ENCODE measurements at places on chromosomes 5 and 9.

DNA sequence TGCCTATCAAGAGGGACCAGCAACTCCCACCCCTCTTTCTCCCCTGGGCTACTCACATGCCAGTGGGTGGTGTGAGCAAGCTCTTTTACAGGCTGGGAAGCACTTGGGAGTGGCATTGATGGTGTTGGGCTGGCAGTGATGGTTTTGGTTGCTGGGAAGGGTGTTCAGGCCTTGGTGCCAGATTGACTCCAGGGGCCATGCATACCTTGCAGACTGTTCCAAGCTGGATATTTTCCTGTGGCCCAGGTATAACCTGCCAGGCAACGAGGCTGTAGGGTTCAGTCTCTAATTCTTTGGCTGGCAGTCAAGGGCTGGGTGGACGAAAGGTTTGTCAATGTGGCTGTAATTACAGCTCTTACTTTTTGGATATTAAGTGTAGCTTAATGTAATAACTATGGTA is 177.3 kb downstream of the MACROH2A1 start:
- no peak for DNase-seq

DNA sequence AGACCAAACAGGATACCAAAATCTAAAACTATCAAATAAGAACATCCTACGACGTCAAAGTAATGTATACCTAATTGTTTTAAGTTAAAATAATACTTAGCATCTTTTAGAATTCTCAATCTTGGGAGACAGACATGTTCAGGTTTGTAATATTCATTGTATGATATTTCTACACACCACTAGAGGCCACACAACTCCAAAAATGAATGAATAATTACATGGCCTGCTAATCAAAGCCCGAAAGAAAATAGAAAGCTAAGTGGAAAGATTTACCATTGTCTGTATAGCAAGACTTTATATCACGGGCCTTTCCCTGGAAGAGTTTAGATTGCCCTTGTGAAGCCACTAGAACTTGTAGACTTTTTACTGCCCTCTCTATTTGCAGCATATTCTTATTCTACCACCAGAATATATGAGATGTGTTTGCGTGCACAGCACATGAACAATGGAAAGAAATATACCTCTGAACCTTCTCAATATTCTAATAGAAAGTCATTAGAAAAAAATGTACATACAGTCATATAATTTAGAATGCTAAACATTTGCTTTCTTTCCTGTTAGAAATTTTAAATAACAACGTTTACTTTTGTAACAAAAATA is 380.1 kb upstream of the NUDT12 start:
- peak; percentile 35 for DNase-seq

DNA sequence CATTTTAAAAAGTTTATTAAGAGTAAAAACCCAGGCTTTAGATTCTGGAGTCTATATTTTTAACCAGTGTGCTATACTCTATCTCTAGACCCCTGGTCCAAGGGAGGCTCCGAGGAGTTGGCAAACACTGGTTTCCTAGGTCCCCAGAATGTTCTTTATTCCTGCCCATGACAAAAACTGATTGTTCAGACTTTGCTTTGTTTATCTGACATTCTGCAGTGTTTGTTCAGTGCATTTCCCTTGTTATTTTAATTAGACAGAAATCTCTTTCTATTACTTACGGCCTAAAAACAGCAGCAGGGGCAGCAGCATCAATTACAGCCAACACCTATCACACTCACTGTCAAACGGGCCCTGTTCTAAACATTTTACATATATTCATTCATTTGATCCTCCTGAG is 2011.6 kb upstream of the WWC1 start:
- no peak for DNase-seq

DNA sequence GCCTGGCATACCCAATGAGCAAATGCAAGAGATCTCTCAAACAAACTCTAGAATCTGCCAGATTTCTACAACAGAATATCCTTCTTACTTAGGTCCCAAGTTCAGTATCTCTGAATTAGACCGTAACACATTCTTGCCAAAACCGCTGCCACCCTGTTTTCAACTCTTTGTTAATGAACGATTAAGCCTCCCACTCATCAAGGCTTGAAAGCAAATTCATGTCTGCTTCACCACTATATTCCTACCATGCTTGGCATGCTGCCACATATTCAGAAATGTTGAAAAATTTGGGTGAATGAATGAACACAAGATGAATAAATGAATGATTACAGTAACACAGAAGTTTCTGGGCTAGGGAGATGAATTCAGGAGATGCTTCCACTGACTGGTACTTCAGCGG is 119.9 kb downstream of the BNC2 start:
- no peak for DNase-seq

- peak; percentile 70 for DNase-seq
Observed at GRCh38 chr5:157917899-157918809, 59.2 kb upstream of the CLINT1 start.

- DNase-seq: no peak
Observed at GRCh38 chr9:77985996-77986395, 45.6 kb downstream of the GNAQ start.

- no peak for DNase-seq
Observed at GRCh38 chr5:138951091-138951985, 76.2 kb upstream of the LRRTM2 start.

DNA sequence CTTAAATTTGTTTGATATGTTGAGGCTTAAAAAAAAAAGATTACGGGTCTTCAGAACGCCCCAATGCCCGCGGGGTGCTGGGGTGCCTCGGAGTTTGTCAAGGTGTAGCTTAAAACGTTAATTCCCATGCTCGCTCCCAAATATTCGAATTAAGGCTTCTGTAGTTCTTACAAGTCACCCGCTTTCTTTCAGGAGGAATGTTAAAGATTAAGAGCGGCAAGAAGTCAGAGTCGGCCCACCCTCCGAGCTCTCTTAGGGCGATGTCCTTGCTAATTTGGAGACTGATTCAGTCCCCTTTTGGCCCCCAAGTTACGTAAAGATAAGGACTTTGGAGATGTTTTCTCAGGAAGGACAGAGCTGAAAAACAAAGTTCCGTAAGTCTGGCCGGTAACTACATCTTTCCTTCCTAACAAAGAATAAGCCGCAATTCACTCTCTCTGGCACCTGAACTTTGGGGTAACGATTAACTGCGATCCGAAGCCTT is 746 bp upstream of the NPM1 start:
- no peak for DNase-seq

DNA sequence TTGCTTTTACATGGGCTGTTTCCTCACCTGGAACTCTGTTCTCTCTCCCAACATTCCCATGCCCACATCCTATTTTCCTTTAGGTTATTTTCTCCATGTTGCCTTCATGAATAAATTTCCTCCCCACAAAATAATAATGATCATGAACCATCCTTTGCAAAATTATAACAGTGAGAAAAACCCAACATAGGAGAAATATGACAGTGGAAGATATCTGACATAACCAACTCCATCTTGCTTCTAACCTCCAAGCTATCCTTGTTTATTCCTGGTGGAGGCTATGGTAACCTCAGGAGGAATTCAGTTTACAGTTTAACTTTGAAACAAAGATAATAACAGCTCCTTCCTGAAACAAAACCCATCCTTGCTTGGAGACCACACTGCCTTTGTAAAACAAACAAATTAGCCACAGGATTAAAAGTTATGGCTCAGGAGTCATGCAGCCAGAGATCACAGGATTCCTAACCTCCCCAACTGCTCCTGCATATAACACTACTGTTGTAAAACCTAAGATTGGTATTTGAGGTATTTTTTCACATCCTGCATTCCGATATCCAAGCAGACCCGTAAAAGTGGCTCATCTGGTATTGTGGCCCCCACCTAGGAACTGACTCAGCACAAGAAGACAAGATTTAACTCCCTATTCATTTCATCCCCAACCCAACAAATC is 212.4 kb downstream of the TRIM32 start:
- DNase-seq: no peak

- no peak for DNase-seq
Observed at GRCh38 chr9:3856592-3856991, 330.8 kb upstream of the RFX3 start.

DNA sequence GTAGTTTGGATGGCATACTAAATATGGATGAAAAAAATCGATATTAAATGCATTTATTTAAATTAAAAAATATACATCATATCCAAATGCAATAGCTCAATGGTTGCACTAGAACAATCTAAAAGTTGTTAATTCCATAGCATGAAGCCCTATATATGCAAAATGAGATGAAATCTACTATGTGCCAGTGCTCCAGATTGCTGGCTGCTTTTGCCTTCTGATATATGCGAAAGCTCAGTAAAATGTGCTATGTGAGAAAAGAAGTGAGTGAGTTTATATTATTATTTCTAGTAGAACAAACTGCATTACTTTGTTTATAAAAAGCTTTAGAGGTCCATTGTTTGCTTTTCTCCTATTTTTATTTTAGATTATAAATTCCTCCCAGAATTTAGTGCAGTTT is 186.7 kb downstream of the MAT2B start:
- no peak for DNase-seq

DNA sequence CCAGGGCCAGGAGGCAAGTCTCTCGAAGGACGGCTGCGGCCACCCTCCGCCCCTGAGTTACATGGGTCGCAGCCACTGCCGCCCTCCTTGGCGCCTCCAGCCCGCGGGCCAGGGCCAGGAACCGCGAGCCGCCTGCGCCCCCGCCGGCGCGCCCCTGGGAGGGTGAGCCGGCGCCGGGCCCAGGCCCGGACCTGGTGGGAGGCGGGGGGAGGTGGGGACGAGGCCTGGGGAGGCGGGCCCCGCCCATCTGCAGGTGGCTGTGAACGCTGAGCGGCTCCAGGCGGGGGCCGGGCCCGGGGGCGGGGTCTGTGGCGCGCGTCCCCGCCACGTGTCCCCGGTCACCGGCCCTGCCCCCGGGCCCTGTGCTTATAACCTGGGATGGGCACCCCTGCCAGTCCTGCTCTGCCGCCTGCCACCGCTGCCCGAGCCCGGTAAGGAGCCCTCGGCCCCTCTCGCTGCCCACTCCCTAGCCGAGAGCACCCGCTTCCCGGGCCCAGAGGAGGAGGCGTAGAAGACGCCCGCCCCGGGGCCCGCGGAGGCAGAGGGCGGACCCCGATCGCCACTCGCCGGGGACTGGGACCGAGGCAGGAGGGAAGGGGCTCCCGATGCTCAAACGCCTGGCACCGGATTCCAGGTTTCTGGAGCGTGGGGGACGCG is at the start of gene ASS1:
TSS of gene ASS1 (plus strand) at position 397 of the 657 bp plus-strand sequence. CDS start 7,268 bp downstream, outside the sequence.
- DNase-seq: peak; percentile 26

DNA sequence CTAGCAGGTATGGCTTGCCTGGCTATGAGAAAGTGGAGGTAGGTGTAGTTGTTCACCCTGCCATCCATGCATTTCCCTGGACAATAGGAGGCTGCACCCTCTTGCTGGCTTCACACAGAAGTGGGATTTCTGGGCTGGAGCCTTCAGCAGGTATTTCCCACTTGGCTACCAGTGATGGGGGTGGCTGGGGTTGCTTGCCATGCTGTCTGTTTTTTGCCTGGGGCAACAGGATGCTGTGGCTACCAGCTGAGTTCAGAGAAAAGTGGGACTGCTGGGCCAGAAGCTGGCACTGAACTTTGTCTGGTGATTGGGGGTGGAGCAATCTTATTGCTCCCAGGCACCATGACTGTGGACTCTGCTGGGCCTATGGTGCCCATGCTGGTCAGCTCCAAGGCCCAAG is 299.6 kb downstream of the FAM170A start:
- DNase-seq: no peak

DNA sequence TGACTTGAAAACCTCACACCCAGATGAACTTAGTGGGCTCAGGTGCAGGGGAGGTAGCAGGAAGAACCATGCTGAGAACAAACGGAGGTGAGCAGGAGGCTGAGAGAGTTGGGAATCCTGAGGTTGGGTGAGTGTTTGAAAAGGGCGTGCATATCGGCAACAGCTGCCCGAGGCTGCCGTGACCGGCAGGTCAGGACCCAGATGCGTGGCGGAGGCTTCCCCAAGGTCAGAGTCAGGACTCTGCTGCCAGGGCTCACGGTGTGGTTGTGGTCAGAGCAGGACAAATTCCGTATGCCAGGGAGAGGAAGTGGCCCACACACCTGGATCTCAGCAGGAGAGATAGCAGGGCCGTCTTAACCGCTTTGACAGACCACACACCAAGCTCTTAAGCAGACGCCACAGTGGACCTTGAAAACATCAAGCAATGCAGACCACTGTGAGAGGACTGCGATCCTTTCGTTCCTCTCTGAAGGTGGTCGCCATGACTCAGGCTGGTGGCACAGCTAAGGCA is 43.1 kb downstream of the ADAMTS16 start:
- no peak for DNase-seq

- no peak for DNase-seq
Observed at GRCh38 chr9:132896906-132897305, 18.2 kb downstream of the SPACA9 start.

DNA sequence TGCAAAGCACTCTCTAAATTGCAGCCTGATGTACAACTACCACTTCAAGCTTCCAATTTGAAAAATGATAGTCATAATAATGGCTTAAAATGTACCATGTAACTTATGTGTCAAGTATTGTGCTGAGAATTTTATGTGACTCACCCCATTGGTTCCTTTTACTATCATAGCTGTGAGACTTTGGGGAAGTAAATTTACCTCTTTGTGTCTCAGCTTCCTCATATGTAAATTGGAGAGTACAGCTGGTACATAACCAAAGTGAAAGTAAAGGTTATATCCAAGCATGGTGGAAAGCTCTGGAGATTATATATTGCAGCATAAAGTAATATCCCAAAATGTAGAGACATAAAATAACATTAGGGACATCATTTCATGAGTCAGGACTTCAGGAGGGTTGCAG is 2200.4 kb upstream of the C9orf72 start:
- DNase-seq: no peak

DNA sequence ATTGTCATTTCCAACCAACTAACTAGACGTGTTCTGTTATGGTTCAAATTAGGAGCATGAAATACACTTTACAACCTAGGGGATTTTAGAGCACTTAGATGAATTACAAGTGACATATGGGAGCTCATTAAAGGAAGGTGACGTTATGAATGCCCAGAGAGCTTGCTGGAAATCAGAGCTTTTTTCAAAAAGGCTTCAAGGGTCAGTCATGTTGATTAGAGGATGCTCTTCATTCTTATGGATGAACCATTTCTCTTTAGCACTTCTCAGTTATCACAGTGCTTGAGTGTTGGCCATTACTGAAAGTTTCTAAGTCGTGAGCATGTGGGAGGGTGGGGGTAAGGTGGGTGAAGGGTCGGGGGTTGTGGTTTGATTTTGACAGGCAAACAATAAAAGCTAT is 1245.5 kb upstream of the DMAC1 start:
- no peak for DNase-seq

GRCh38 chr5:114418176-114419066 is 56.6 kb downstream of the KCNN2 start:
- peak; percentile 10 for DNase-seq

GRCh38 chr9:98569491-98569890 is 139.2 kb downstream of the GABBR2 start:
- no peak for DNase-seq

DNA sequence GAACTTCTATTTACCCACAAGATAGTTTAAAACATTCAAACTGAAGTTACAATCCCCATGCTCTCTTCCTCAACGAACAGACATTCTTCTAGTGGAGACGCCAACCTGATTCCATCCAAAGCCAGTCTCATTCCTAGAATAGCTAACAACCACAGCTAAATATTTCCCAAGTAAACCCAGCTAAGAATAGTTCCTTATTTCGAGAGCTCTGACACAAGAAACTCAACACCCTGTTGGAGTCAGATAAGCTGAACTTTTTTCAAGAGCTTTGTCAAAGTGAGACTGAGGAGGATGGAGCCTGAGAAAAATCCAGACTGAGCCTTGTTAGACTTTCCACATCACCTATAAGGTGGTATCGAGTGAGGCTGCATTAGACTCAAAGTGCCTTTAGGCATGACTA is 56.7 kb upstream of the RPS23 start:
- DNase-seq: no peak

GRCh38 chr5:110663525-110663924 is 62.9 kb downstream of the TMEM232 start:
- DNase-seq: peak; percentile 14
